ENCODE measurements at places on chromosomes 16 and 17.

DNA sequence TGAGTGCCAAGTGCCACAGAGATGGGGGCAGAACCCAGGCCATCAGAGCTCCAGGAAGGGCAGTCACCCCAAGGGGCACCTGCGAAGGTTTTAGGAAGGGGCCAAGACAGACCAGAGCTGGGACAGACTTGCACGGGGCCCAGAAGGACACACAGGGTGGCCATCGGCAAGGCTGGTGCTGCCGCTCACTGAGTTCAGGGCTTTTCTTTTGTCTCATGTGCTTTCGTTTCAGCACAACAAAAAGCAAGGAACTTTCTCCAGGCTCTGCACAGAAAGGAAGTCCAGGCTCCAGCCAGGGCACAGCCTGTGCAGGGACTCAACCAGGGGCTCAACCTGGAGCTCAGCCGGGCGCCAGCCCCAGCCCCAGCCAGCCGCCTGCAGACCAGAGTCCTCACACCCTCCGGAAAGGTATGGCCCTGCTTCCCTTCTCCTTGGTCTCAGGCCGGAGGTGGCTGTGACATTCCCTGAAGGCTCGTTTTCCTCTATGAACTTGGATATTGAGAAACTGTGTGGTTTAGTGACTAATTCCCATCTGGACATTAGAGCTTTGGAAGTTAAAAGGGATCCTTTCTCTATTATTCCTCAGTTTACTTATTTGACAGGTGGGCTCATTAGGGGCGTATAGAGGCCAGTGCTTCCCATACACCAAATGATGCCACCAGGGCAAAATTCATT is 37.9 kb downstream of the ELAC2 start:
- no peak for DNase-seq

GRCh38 chr17:52283872-52284271 is 125.4 kb upstream of the CA10 start:
- DNase-seq: no peak

DNA sequence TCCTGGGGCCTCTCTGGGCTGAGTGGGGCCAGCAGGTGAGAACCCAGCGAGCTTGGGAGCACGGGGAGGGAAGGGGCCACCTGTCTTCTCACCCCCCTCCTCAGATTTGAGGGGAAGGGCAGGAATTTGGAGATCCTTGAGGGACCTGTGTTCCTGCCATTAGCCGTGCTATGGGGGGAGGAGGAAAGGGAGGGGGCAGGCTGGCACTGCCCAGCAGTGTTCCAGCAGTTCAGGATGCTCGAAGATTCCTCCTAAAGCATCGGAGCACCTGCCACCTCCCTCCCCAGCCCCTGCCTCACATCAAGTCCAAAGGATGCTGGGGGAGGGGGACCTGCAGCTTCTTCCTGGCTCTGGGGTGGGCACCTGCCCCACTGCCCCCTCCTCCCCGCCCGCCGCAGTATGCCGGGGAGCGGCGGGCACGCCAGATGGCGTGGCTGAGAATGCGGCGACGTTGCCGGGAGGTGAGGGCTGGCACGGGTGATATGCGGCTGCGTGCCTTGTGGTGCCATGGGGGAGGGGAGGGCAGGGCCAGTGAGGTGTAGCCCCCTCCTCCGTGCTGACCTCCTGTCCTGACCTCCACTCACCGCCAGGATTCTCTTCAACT is 4.7 kb upstream of the NEUROD2 start:
- no peak for DNase-seq

DNA sequence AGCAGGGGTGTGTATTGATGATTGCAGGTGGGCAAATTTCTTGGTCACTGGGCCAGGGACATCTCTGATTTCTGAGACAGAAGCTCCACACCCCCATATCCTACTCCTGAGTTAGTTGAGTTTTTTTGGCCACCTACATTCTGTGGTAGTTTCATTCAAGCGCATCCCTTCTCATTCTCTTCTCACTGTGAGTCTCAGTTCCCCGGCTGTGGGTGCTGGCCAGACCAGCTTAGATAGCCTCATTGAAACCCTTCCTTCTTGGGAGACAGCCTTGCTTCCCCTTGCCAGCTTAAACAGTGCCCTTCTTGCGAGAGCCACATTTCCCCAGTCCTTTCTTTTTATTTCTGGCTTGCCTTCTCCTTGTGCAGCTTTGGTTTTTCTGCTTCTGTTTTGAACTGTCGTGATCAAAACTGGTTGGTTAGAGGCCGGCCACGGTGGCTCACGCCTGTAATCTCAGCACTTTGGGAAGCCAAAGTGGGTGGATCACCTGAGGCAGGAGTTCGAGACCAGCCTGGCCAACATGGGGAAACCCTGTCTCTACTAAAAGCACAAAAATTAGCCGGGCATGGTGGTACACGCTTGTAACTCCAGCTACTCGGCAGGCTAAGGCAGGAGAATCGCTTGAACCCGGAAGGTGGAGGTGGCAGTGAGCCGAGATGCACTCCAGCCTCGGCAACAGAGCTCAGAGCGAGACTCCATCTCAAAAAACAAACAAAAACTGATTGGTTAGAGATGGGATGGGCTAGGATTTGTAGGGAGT is 2.8 kb downstream of the GPT2 start:
- no peak for DNase-seq

- no peak for DNase-seq
These were observed 772 bp downstream of the CHD3 start for GRCh38 chr17:7889166-7889955.

- DNase-seq: no peak
These were observed 1.1 kb upstream of the PKMYT1 start for GRCh38 chr16:2981177-2981898.

GRCh38 chr16:50565428-50565827 is 17.2 kb downstream of the NKD1 start:
- no peak for DNase-seq

- DNase-seq: peak; percentile 62
These were observed 1.4 kb upstream of the VAMP2 start for GRCh38 chr17:8163978-8164814.

DNA sequence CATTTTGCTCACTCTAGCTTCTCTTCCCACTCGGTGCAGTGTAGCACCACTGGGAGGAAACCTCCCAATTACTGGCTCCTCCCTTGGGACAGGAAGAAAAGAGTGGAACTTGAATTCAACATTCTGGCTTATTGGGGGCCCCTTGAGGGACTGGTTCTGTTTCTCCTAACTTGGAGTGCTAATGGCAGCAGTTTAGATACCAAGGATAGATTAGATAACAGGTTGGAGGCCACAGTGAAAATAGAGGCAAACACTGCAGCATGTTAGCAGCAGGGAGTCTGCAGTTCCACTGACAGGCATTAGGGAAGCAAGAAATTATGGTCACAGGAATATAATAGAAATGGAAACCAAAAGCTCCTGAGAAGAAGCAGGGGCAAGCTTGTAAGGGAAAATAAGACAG is 322.0 kb downstream of the ABCC12 start:
- DNase-seq: no peak

- DNase-seq: no peak
These were observed 28.4 kb downstream of the CASKIN2 start for GRCh38 chr17:75486951-75487350.

DNA sequence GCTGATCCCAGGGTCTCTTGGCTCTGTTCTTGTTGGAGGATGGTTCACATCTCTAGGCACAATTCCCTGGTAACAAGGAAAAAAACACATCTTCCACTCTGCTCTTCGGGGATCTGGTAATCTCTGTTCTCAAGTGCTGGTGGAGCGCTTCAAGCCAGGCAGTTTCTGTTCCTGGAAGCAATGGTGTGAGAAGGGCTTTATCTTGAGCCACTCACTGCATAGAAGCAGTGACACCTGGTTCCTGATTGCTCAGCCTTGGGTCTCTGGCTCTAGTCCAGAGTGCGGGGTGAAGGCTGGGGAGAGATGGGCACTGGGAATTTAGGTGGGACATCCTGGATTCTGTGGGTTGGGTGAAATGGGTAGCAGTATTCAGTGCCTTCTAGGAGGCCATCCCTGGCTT is 14.1 kb downstream of the AKAP1 start:
- no peak for DNase-seq

GRCh38 chr16:47634727-47635126 is 173.6 kb downstream of the PHKB start:
- DNase-seq: no peak

GRCh38 chr16:87495578-87496446 is 3.0 kb upstream of the ZCCHC14 start:
- DNase-seq: no peak

DNA sequence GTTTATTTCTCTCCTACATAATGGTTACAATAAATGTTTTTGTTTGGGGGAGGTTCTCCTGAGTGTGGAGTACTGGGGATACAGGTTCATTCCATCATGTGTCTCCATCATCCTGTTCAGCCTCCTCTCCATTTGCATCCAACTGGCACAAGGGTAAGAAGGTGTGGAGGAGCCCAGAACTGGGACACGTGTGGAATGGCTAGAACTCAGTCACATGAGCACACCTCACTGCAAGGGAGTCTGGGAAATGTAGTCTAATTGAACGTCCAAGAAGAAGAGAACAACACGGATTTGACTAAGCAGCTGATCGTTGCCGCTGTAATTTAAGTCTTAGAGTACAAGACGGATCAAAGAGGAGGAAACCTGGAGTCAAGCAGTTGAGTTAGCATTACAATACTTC is 6.1 kb downstream of the OR1A1 start:
- no peak for DNase-seq

DNA sequence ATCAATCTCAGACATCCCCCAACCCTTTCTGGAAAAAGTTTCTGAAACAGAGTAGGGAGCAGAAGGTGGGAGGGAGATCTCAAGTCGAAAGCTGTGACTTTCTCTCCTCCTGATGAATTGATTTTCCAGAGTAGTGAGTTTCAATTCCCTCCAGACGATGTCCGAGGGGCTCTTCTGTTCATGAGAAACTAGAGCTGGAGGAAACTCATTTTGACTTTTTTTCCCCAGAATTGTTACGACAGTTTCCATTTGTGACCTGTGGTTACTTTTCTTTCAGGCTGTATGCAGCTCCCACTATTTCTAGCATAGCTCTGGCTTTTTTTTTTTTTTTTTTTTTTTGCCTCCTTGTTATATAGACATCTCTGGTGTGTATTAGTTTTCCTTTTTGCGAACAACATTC is 422.1 kb upstream of the SALL1 start:
- no peak for DNase-seq

DNA sequence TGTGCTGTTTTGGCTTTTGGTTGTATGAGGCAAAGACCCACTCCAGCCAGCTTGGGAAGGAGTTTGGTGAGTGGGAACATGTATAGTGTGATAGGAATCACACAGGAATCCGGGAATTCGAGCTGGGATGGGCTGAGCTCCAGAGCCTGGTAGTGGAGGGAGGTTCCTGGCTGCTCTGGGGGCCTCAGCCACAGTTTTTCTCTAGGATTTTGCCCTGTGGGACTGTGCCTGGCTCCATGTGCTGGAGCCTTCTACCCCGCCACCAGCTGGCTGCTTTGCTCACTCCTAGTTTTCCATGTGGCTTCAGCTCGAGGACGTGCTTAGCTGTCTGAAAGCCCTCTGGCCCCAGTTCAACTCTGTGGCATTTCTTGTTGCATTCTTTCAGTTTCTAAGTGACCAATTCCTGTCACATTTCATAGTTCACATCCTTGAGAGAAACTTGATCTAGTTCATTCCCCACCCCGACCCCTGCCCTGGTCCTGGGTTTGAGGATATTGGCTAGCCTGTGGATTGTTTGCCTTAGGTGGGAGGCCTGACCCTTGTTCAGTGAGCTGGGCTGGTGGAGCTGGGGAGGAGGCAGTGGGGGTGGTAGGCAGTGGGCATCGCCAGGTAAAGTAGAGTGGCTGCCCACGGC is 5.0 kb downstream of the SEC14L1 start:
- no peak for DNase-seq

DNA sequence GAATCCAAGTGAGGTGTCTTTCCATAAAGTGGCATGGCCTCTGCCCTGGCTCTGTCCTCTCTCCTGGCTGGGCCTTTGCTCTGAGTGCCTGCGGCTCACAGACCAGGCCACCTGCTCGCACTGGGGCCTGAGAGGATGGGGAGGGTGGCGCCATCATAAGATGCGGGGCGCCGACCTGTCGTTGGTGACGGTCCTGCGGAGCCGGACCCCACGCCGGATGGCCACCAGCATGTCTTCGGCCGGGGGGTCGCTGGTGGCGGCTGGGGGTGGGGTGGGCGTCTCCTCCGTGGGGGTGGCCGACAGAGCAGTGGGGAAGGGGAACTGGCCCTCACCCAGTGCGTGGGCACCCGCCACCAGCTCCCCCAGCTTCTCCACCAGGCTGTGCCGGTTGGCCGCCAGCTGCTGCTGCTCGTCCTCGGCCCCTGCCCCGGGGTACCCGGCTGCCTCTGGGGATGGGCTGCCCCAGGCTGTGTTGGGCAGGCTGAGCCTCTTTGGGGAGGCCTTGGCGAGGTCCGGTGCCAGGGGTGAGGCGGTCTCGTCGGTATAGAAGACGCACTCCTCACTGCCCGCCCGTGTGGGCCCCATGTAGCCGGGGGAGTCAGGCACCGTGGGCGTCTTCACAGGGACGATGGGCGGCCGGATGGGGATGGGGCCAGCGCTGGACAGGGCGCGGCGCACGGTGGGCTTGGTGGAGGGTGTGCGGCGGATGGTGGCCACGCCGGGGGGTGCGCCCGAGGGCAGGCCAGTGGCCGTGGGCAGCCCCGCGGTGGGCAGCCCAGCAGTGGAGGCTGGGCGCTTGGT is 17.4 kb downstream of the IL34 start:
- DNase-seq: no peak

DNA sequence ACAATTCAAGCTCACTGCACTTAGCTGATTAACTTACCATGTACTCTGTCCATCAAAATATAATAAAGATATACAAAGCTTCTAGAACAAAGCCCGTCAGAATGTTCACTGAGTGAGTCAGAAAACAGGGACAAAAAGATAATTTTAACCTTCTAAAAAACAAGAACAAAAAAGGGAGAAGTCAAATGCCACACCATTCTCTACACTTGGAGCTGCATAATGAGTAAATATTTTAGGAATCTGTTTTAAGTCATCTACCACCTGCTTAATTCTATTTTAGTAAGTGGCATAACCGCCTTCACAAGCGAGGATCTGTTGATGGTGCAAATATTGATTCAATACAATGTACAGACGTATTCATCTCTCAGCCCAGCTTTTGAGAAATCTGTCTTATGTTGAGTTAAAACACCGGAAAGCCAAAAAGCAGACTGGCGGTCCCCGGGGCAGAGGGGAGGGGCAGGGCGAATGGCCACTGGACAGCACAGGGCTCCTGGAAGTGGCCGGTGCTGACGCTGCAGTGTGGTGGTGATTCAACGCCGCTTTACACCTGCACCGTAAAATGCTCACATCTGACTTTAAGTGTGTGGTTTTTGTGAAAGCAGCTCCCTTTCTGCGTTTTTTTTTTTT is 20.1 kb downstream of the RAB40B start:
- DNase-seq: no peak

DNA sequence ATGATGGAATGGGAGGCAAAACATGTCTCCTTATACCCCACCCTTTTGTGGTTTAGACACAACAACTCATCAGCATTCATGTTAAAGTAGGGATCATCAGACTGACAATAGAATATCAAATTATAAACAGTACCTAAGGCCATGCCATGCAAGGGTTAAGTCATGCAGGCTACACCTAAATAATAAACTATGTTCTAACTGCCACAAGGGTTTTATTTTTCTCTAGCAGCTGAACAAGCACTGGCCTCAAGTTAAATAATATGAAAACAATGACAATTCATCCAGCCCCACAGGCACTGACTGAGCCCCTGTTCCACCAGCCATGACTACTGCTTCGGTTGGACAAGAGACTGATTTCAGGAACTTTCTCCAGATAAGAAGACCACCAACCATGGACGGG is 164.5 kb upstream of the PIRT start:
- DNase-seq: no peak
